ENCODE measurements at places on chromosomes 2 and 18.

DNA sequence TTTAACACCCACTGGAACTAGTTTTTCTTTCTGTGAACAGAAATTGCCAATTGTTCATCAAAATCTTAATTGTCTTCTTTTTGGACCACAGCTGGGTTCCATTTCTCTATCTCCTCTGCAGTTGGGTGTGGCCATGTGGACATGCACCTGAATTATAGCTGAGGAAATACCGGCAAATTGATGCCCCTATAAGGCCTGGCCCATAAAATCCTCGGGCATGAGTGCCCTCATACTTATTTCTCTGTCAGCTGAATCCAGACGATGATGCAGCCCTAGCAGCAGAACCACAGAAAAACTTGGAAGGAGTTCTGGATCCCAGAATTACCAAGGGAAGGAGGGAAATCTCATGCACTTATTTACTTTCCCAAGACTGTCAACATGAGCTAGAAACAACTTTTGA is 249.0 kb downstream of the CYRIA start:
- DNase-seq, result no peak

DNA sequence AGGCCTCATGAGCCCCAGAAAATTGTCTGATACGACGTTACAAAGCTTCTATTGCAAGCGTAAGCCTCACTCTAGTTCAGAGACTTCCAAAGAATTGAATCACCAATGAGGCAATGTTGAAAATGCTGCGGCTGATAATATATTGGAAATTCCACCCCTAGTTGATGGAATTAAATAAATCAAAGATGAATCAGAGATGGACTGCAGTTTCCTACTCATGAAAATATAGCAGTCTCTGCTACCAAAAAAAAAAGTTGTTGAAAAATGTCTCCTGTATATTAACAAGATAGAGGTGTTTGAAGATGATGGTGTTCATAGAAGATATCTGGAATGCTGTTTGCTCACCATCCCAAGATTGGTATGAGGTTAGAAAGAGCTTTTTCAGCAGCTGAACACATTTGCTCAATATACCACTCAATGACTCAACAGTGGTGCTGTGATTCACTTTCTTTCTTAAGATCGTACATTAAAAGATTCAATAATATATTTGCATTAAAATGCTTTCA is 99.8 kb upstream of the ARHGAP28 start:
- DNase-seq, result no peak

DNA sequence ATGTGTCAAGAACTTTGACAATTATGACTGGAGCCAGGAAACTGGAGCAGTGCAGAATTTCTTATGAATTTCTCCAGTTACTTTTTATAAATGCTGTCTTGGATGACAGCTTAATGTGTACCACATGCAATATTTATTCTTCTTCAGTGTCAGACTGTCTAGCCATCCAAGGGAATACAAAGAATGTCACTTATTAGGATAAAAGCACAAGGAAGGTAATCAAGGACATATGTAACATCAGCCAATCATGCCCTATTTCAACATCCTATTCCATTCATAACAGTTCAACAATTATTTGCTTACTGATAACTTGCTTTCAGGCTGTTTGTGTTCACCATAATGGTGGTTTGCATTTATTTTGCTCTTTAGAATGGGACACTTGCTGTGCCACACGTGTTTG is 139.8 kb downstream of the OLA1 start:
- DNase-seq, result no peak

DNA sequence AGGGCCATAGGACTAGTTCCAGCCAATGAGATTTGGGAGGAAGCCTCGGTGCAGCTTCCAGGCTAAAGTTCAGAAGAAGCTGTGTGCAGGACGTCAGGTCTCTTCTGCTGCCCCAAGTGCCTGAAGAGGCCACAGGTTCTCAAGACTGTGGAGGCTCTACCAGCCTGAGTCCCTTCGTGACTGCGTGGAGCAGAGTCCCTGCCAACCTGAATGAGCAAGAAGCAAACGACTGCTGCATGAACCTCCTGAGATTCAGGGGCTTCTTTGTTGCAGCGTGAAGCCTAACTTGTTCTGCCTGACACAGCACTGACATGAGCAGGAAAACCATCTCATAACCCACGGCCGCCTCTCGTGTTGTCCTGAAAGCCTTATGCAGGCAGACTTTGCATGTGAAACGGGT is 39.7 kb downstream of the TWIST2 start:
- DNase-seq, result no peak

DNA sequence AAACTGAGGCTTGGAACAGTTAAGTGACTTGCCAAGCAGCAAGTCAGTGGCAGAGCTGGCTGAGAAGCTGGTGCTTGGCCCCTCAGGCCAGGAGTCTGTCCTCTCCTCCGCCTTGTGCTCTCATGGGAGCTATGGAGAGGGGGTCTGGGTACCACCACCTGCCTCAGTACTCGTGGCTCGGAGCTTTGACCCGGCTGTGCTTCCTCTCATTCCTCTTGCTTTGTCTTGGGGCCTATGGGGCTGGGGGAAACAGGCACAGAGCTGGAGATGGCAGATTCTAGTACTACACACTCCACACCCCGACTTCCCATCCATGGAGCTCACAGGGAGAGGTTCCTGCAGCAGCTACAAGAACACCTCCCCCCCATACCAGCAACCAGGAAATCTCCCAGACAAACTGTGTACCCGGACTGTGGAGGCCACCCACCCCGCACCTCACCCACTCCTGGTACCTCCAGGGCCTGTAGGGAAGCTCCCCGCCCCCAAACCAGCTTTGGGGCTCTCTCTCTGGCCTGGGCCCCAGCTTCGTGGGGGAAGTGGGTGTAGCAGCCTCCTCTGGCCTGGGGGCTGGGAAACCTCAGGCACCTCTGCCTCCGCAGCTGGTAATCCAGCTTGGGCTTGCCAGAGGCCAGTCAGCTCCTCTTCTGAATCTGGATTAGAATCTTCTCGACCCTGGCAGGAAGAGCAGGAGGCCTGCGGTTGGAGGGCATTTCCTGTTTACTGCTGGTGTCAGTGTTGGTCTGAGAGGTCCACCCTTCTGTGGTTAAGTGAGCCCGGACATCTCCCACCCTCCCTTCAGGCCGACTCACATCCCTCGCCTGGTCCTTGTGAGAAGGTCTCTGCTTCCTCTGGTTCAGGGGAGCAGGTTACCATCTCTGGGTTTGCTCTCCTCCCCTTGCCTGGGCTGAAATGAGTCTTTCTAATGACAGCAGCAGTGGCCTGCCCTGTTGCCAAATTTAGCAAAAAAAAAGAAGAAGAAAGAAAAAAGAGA is 22.3 kb upstream of the RHOB start:
- DNase-seq, result no peak

GRCh38 chr2:88196490-88197087 is 26.4 kb downstream of the THNSL2 start:
- DNase-seq, result no peak

- DNase-seq, result no peak
Measured at GRCh38 chr2:216283038-216283900, 89.0 kb downstream of the MARCHF4 start.

DNA sequence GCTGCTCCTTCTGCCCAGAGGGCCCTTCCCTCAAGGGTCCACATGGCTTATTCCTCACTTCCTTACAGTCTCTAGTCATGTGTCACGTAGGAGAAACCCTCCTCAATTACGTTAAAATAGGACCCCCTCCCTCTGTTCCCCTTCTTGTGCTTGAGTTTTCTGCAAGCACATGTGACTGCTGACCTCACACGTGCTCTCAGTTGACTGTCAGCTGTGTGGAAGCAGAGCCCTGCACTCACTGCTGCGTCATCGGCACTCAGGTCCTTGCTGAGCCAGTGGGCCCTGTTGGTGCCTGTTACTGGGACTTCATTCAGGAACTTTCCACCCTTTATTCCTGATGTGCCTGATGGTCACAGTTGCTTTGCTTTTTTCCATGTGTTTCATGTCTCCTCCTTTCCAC is 11.1 kb downstream of the ATG16L1 start:
- no peak for DNase-seq

DNA sequence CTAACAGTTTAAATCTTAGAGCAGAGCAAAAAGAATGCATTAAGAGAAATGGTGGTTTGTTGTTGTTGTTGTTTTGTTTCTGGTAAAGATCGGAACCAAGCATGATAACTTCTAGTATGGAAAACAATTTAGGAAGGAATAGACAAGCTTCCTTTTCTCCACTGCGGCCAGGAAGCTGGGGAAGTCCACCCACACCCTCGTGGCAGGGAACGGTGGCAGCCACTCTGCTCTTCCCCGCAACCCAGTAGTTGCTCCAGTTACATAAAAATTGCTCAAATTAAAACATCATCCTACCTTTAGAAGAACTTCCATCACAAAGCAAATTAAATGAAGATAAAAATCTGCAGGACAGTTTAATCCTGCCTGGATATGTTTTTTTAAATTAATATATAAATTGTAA is 113.0 kb downstream of the RBMS1 start:
- no peak for DNase-seq

- no peak for DNase-seq
Measured at GRCh38 chr2:36002941-36003340, 352.6 kb upstream of the CRIM1 start.

- DNase-seq, result no peak
Measured at GRCh38 chr2:215652388-215652787, 216.5 kb upstream of the FN1 start.

DNA sequence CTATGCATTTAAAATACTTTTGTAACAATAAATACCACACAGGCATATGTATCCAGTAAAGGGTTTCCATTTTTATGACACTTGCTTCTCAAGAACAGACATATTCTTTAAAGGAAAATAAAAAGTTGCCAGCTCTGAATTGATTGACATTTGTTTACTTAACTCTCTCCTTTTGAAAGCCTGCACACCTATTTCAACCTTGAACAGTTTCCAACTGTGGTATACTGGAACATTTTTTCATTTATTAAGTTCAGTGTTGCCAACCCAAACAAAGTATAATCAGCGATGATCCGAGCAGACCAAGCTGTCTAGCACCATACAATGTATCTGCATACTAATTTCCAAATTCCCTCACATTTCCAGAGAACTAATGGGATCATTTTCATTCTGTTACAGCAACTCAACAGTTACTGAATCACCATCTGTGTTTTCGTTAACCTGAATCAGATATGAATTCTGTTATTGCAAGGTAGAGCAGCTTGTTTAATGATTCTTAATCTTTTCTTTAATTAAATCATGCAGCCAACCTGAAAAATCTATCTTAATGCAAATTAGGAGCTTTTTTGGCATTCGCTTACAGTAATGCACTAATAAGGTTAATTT is 725.5 kb upstream of the ZEB2 start:
- DNase-seq, result no peak

- DNase-seq, result no peak
Measured at GRCh38 chr2:19675856-19676460, 225.8 kb downstream of the TTC32 start.

GRCh38 chr2:126986631-126987187 is 88.0 kb downstream of the TEX51 start:
- DNase-seq, result no peak

- DNase-seq, result no peak
Measured at GRCh38 chr18:51383711-51384110, 186.2 kb upstream of the MEX3C start.

DNA sequence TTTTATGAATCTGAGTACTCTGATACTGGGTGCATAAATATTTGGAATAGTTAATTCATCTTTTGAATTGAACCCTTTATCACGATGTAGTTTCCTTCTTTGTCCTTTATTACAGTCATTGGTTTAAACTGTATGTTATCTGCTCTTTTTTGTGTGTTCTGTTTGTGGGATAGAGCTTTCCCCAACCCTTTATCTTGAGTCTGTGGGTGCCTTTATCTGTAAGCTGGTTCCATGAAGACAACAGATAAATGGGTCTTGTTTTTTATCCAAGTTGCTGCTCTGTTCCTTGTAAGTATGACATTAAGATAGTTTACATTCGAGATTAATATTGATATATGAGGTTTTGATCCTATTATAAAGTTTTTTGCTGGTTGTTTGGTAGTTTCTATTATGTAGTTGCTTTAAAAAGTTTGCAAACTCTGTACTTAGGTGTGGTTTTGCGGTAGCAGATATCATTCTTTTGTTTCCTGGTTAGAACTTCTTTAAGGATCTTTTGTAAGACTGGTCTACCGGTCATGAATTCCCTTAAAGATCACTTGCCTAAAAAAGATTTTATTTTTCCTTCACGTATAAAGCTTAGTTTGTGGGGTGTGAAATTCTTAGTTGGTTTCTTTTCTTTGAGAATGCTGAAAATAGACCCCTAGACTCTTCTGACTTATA is 1451.3 kb upstream of the SLC39A10 start:
- no peak for DNase-seq

GRCh38 chr18:49880661-49881060 is 67.3 kb upstream of the ACAA2 start:
- DNase-seq, result no peak

DNA sequence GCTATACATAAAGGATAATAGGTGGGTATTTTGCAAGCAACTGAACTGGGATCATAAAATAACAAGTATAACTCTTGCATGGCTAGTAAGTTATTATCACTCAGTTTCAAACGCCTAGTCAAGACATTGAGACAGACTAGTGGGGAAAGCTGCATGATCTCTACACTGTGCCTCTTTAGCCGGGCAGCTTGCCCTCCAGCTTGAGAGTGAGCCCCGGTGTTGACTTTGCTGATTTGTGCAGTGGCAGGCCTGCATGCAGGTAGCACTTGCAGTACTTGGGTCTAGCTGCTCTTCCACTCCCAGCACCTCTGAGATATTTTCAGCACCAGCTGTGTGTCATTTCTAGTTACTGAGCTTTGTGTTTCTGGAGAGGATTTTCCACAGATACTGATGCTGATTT is 118.8 kb upstream of the DAPL1 start:
- DNase-seq, result no peak

DNA sequence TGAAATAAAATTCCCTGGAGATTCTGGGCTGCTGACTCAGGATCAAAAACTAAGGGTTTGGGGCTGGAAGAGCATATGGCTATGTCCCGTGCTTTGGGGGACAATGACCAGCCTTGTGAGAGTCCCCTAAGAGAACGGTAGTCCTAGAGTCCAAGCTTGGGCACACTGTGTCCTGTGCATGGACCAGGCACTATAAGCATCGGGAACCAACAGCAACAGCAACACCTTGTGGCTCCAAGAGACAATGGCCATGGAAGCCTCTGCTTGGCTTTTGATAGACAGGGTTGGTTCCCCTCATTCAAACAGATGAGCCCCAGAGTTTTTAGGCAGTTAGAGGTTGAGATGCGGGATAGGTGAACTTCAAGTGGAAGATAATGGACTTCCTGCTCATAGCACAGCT is 294.4 kb upstream of the CHAC2 start:
- no peak for DNase-seq

GRCh38 chr2:24971286-24971535 is 544 bp downstream of the DNAJC27 start:
- no peak for DNase-seq
